ENCODE measurements at places on chromosomes 5 and 9.

GRCh38 chr5:151196556-151197290 lies 27.2 kb downstream of the CCDC69 start:
- no peak for DNase-seq

DNA sequence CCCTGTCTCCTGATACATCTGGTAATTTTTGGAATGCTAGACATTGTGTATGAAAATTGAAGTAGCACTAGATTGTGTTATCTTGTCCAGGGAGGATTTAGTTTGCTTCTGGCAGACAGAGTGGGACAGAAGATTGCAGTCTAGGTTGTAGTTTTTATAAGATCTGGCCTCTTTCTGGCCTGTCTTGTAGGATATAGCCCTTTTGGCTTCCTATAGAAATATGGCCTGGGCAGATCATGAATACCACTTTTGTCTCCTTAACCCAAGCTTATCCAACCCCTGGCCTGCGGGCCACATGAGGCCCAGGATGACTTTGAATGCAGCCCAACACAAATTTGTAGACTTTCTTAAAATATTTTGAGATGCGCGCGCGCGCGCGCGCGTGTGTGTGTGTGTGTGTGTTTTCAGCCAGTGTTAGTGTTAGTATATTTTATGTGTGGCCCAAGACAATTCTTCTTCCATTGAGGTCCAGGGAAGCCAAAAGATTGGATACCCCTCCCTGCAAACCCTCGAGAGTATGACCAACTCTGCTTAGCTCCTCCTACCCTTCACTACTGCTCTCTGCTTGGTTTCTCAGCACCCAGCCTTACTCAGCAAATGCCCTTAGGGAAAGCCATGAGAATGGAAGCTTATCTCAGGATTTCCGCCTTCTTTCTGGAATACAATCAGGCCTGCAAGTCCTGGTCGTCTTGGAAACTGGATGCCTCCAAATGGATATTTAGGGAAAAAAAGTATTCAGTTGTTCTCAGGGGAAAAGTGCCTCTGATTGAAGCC lies 26.5 kb downstream of the ANKRD33B start:
- no peak for DNase-seq

GRCh38 chr9:129665389-129665775 lies at the start of gene PRRX2:
PRRX2 (plus strand) TSS chr9:129665647; CDS start chr9:129665868, 221 bp downstream.
- no peak for DNase-seq

DNA sequence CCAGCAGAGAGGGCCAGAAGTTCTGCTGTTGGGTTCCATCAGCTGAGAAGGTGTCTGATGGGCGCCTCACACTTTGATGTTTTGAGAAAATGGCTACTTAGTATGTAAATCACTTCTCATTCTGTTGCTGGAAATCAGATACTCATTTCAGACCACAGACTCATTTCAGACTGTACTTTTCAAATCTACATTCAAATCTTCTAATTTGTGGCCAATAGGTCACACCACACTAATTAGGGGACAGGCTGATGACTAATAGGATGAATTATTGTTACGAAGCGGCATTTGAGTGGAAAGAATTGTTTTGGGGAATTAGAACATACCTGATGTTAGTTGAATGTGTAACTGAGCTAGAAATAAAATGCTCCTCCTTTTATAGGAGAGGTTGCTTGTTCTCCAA lies 13.2 kb downstream of the MTAP start:
- DNase-seq = no peak

GRCh38 chr5:43312699-43313034 lies 545 bp downstream of the HMGCS1 start:
- no peak for DNase-seq

GRCh38 chr9:14317667-14318320 lies 3.9 kb upstream of the NFIB start:
- no peak for DNase-seq

- DNase-seq = no peak
These were observed 53.3 kb upstream of the PSD2 start for GRCh38 chr5:139742173-139742903.

- no peak for DNase-seq
These were observed 57.6 kb downstream of the HMCN2 start for GRCh38 chr9:130323051-130323745.

- no peak for DNase-seq
These were observed 250.5 kb downstream of the BNC2 start for GRCh38 chr9:16619914-16620520.

GRCh38 chr9:21552244-21553170 lies 70.4 kb upstream of the IFNE start:
- DNase-seq = no peak

DNA sequence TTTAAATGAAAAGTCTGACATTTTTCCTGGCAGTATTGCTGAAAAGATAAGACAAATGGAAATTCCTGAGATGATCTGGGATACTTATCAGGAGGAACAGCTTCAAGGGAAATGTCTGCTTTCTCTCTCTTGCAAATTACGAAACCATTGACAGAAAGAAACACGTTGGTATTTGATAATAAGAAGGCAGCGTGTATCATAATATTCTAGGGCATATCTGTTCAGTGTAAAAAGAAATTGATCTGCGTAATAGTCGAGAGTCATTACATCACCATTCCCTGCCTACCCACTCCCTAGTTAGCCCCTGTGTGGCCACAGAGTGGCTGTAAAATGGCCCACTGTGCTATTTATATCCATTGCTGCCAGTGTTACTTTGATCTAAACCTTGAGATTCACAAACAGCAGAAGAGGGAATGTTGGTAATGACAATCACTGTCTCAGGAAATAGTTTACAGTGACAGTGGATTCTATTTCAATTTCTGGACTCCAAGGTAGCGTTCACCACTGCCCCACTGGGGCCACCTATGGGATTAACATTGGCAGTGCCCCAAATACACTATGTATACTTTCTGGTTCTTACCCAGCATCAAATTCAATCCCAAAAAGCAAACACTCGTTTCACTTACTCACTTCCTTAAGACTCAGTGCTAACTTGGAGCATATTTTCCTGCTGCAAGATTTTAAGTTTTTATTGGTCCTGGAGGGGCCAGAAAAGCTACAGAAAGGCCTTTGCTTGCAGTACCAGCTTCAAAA lies 133.4 kb upstream of the GAS1 start:
- DNase-seq = no peak

- DNase-seq = no peak
These were observed 442.2 kb upstream of the GRAMD2B start for GRCh38 chr5:125981016-125981415.

- DNase-seq = peak; percentile 30
These were observed 513.7 kb upstream of the PTGER4 start for GRCh38 chr5:40165789-40166728.

DNA sequence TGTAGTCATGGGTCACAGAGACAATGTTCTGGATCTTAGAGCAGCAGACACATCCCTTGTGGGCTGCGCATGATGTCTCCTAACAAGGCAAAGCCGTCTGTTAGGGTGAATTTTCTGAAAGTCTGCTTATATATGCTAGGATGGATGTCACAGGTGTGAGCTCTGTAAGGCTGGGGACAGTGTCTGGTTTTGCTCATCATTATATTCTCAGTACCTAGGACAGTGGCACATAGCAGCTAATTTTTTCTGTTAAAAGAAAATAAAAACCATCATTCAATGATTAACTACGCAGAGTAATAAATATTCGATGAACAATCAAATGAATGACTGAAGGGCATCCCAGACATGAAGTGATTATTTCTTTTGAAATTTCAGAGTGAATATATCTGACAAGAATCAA lies 52.9 kb upstream of the FAM169A start:
- no peak for DNase-seq

- no peak for DNase-seq
These were observed 203.6 kb downstream of the EDIL3 start for GRCh38 chr5:84181093-84181492.

DNA sequence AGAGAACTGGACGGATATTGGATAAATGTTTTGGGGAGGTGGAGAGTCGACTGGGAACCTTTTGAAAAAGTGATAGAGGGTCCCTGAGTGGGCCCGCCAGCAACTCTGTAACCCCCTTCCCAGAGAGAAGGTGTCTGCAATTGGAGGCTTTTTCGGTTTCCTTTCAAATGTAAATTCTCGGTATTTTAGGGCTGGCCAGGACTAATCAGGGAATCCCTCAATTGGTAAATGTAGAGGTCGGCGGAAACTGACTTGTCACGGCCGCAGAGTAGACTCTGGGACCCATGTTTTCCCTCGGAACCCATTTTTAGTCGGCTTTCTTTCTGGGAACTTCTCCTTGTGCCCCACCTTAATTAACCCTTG lies 524 bp downstream of the CCNB1 start:
- DNase-seq = peak; percentile 16

GRCh38 chr9:27371382-27371781 lies 74.4 kb upstream of the EQTN start:
- no peak for DNase-seq

DNA sequence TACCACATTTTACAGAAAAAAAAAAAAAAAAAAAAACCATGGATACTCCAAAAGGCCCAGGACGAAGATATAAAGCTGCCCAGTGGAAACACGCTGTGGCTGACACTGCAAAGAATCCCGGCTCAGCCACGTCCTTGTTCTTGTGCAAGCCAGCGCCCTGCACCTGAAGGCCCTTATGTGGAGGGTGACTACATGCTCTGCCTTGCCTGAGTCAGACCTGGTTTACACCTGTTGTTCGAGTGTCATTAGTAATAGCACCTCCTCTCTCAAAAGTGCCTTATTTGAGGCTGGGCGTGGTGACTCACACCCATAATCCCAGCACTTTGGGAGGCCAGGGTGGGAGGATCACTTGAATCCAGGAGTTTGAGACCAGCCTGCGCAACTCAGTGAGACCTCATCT lies 54.3 kb upstream of the ZSWIM6 start:
- DNase-seq = no peak

- DNase-seq = no peak
These were observed 2.7 kb downstream of the DAB2 start for GRCh38 chr5:39422036-39422606.

GRCh38 chr5:93126634-93127033 lies 454.4 kb downstream of the NR2F1-AS1 start:
- DNase-seq = no peak

DNA sequence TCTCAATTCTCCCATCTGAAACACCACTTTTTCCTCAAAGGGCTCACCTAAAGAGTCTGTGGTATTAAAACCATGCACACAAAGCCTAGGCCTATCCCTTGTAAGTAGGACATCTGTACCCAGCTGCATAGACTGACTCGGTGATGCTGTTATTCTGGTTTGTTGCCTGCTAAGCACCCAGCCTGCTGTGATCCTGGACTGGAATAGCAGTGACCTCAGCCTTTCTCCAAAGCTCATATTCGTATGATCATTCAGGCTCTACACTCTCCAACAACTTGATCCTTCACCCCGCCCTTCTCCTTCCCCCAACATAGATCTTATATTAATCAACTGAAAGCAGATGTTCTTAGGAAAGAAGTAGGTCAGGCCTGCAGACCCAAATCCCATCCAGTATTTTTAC lies 81.4 kb upstream of the WWC1 start:
- DNase-seq = no peak

- no peak for DNase-seq
These were observed 54.5 kb downstream of the DCP2 start for GRCh38 chr5:113031104-113031503.

GRCh38 chr5:9464478-9464877 lies 81.4 kb downstream of the SEMA5A start:
- DNase-seq = no peak

- no peak for DNase-seq
These were observed 2.6 kb downstream of the FOXD1 start for GRCh38 chr5:73445665-73446630.

- no peak for DNase-seq
These were observed 14.4 kb downstream of the GLRX start for GRCh38 chr5:95808013-95808685.

- no peak for DNase-seq
These were observed 2.2 kb downstream of the UNC5A start for GRCh38 chr5:176812269-176813259.

- DNase-seq = peak; percentile 32
These were observed 136.9 kb upstream of the FBN2 start for GRCh38 chr5:128674837-128675446.

GRCh38 chr5:38506302-38506701 lies 50.1 kb downstream of the LIFR start:
- DNase-seq = no peak

DNA sequence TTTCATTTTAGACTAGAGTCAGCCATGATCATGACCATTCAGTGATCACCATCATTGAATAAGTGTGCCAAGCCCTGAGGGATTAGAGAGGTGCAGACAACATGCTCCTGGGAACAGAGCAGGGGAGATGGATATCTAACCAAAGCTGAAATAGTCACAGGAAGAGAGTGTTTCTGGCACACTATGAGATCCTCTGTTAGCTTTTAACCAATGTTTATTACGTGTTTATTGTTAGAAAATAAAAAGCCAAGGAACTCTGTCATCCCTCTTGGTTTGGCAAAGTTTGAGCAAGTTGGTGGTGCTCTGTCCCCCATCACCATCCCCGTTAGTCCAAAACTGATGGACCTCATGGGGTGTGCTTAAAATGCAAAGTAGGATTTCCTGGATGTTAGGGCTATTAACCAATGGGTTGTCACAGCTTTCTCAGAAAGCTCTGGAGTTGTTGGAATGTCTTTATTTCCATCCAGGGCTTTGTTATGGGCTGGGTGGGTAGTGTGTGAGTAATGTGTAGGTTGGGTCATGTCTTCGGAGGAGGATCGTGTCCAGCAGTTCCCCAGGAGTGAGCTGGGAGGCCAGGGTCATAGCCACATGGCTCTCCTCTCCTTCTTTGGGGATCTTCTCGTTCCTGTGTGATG lies 34.9 kb downstream of the SLC28A3 start:
- DNase-seq = no peak

DNA sequence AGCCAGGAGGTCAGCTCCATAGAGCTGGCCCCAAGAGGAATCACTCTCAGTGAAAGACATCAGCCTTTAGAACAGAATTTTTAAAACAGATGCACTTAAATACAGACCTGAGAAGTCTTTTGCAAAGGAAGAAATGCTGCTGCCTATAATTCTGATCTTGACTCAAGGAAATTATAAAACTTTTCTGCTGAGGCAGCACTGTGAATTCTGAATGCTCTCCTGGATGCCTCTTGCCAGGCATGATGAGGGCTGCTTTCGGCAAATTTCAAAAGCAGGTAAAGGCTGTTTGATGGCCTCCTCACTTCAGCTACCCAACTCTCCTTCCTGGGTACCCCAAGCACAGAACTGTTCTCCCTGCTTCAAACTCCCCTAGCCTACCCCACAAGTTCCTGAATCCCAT lies 174.8 kb downstream of the CDK5RAP2 start:
- DNase-seq = no peak

- no peak for DNase-seq
These were observed 520.3 kb downstream of the CDH9 start for GRCh38 chr5:26518065-26518464.

- DNase-seq = no peak
These were observed 30.9 kb downstream of the CEMIP2 start for GRCh38 chr9:71737455-71737854.

DNA sequence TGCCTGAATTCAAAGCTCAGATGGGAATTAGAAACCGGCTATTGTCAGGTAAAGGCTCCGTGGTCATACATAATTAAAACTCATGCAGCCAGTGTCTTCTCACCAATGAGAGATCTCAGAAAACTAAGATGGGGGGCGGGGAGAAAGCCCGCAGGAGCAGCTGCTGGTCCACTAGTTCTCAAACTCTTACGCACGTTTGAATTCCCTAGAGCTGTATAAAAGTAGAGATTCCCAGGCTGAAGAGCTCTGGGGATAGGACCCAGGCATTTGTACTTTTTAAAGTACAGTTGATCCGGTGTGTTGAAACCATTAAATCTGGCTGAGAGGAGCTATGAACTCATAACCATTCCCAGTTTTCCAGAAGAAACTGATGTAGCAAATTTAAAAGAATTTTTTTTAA lies 68.5 kb downstream of the FRMD3 start:
- no peak for DNase-seq
